ENCODE measurements at places on chromosomes 3 and 15.

- no peak for DNase-seq
Observed at GRCh38 chr3:71685686-71686085, 39.5 kb downstream of the EIF4E3 start.

DNA sequence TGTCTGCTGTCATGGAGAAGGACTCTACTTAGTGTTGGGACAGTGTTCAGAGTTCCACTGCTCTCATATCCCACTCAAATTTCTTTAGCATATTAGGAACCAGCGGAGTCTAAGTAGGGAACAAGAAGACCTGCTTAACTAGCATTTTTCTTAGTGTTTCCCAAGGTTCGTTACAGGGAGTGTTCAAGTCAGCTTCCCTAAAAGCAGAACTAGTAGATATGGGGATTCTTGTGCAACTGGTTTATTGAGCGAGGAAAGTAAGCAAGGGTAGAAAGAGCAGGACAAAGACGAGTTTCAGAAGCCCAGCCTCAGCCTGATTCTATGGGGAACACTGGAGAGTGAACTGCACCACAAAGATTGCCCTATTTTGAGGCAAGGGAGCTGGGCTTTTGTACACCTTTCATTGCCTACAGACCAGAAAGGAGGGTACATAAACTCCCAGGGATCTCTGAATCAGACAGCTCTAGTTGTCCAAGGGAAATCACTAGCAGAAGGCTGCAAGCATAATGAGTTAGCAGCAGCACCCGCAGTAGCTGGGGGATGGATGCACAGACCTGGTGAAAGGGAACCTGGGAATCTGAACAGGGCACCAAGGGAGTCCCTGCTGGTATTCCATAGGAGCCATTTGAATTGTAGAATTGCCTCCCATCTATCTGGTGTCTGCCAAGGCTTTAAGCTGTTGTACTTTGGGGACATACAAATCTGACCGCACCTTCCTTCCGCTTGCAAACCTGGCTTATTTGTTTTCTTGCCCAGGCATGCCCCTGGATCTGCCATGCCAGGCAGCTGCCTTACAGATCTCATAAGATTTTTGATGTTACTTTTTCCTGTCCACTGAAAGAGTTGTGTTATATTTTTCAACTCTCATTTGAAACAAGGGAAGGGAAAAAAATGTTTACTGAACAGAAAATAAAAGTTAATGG is 15.1 kb downstream of the CMTM7 start:
- DNase-seq = no peak

GRCh38 chr3:14386254-14386653 is 16.2 kb upstream of the SLC6A6 start:
- DNase-seq = no peak

- no peak for DNase-seq
Observed at GRCh38 chr3:18097989-18098388, 327.1 kb downstream of the SATB1 start.

DNA sequence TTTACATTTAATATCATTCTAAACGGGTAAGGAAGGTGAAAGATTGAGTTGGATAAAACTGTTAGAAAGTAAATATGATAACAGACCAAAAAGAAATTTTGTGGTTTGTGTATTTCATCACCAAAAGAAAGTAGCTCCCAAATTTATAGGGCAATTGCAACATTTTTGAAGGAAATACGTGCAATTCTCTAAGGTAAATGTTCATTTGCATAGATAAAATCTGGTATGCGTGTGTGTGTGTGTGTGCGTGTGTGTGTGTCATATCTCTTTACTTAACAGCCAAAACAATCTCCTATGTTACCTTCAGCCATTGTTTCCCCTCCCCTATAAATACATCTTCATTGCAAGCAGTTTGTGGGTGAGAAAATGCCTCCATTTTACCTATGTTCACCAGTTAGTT is 208.4 kb downstream of the TNIK start:
- no peak for DNase-seq

GRCh38 chr3:32335365-32336112 is 56.1 kb upstream of the CMTM7 start:
- DNase-seq = no peak

GRCh38 chr3:55000953-55001352 is 73.1 kb upstream of the LRTM1 start:
- DNase-seq = no peak

GRCh38 chr15:83854321-83854720 is 200.4 kb downstream of the ADAMTSL3 start:
- no peak for DNase-seq

GRCh38 chr15:95134431-95135110 is 903.2 kb downstream of the MCTP2 start:
- DNase-seq = no peak

- DNase-seq = no peak
Observed at GRCh38 chr15:99978426-99978825, 245.2 kb upstream of the LYSMD4 start.

DNA sequence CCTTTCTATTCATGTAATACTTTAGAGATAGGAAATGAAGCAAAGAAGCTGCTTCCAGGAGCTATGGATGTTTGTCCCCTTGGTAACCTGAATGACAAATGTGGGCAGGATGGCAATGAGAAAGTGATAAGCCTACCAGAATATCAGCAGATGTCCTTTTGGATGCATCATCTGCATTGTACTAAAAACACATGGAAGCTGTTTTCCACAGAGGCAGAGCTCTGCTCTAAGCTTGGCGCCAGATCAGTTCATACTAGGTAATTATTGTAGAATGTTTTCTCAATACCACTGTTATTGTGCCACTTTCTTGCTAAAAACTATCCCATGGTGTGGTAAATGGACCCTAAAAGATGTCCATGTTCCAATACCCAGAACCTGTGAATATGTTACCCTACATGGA is 100.2 kb downstream of the DTWD1 start:
- DNase-seq = no peak

DNA sequence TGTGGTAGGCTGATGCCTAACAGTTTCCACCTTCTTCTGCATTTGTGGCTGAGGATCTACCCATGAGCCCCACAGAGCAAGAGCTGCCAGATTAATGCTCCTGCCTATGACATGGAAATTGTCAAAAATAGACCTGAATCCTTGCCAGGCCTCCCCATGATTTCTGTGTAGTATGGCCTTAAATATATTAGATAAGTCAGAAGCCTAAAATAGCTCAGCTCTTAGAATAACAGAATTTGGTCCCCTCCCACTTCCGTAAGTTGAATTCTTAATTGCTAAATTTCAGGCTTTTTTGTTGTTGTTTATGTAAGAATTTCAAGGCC is 129.0 kb downstream of the SERPINI1 start:
- DNase-seq = no peak

DNA sequence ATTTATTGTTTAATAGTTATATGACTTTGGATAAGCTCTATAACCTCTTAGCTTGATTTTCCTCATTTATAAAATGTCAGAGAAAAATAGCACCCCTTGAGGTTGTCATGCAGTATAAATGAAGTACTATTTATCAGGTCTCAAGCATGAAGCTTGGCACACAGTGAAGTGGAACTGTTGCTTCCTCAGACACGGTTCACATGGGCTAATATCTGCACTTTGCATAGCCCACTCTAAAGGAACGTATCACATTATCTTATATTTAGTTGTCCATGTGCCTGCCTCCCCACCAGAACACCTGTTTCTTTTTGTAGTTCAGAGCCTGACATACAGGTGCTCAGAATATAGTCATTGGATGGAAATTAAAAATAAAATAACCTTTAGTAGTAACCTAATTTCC is 273.7 kb downstream of the SOX2 start:
- no peak for DNase-seq

- no peak for DNase-seq
Observed at GRCh38 chr15:74608786-74609185, 6.8 kb upstream of the CLK3 start.

- no peak for DNase-seq
Observed at GRCh38 chr15:74427607-74428441, 5.9 kb downstream of the SEMA7A start.

DNA sequence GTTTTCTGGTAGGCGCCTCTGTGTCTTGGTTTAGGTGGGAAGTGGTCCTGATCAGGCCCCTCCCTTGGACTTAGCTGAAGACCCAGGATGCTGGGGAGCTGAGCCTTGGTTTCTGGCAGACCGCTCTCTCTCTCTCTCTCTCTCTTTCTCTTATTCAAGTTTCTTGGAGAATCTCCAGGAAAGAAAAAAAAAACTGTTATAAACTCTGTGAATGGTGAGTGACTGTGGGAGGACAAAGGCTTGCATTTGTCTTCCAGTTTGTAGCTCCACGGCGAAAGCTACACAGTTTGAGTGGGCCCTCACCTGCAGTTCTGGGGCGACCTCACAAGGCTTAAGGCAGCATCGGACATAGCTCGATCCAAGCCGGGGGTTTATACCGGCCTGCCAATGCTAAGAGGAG is 7.5 kb downstream of the DET1 start:
- no peak for DNase-seq

DNA sequence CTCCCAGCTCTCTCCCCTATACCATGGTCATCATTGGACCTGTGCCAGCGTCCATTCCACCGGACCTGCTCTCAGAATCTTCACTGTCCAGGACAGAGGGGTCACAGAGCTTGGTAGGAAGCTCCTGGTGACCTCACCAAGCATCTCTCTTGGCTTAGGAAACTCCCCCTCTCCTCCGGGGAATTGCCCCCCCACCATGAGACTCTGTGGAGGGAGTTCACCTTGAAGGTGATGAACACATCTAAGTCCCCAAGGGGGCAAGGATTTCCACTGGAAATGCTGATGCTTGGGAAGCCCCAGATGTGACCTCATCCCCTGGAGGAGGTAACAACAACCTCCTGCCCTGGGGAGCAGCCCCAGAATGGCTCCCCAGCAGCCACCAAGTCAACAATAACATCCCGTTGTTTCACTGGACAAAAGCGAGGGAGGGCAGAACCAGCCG is 3.2 kb downstream of the SEMA7A start:
- no peak for DNase-seq

DNA sequence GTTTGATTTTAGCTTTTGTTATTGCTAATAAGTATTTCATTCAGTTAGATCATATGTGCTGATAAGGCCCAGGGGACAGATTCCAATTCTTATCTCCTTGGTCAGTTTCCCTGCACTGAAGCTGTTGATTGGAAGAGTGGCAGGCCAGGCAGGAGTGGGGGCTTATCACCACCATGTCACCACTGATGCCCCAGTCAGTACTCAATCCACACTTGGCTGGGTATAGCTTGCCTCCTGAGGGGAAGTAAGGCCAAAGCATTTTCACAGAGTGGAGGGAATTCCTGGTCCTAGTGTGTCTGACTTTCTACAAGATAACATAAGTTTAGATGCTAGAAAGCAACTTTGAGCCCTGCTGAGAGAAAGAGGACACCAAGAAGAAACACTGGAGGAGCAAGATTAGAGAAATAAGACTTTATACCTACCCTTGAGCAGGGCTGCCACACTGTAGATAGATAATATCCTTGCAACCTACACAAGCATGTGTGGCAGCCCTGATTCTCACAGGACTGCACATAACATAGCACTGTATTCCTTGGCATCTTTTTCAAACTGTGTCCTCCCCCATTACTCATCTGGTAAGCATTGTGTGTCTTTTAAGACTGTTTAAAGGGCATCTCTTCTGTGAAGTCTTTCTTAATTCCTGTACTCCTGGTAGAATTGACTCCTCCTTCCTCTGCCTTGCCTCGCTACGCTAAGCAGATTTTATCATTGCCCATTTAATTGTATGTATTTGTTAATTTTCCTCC is 24.3 kb downstream of the OXNAD1 start:
- DNase-seq = no peak

- DNase-seq = no peak
Observed at GRCh38 chr3:9638155-9638554, 11.2 kb upstream of the MTMR14 start.

DNA sequence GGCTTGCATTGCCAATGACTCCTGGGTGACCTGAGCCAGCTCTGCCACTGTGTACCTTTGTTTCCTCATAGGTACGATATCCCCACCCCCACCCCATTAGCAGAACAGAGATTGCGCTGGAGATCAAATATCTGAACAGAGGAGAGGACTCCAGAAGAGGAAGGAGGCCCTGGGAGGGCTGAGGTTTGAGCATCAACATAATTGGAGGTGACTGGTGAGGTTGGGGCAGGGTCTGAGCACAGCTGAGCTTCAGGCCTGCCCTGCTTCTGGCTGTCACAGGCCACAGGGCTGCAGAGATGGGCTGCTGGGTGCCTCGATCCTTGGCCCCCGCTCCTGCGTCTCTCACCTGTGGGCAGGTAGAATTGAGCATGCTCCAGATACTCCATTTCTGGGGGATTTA is 21.3 kb upstream of the CACNA2D2 start:
- DNase-seq = no peak

DNA sequence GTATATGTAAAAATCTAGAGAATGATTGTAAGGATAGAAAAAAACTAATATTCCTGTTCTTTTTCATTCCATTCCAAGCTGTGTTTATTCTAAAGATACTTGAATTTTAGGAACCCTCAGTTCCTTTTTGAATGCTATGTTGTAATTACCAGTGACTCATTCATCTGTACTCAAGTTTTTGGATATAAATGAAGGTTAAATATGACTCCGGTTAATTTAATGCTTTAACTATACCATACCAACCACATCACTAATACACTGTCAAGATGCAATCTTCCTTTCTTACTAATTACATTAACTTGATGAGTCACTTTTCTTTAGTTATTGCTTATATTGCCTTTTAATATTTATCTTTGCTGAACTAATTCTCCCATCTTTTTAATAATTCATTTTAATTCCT is 68.8 kb upstream of the ZNF148 start:
- DNase-seq = no peak

- DNase-seq = no peak
Observed at GRCh38 chr15:50735156-50735555, 30.4 kb downstream of the SPPL2A start.

All from nucleus accumbens (tissue), 56 donors.